ENCODE measurements at places on chromosomes 13 and 19.
A peak's percentile ranks its signal among the peaks of the same experiment; 100 is the strongest.

- no peak for DNase-seq
Observed at GRCh38 chr13:113324398-113324797, 27.4 kb downstream of the LAMP1 start.

GRCh38 chr19:8910775-8911414, 78.7 kb downstream of the MBD3L1 start:
- DNase-seq, result no peak

- no peak for DNase-seq
Observed at GRCh38 chr13:40337651-40338050, 328.8 kb downstream of the FOXO1 start.

GRCh38 chr19:34676697-34677385, at the start of gene SCGB2B2:
TSS of gene SCGB2B2 (minus strand) at chr19:34677159. CDS start at chr19:34594563, 82,596 bp downstream.
- DNase-seq, result peak; percentile 62

- no peak for DNase-seq
Observed at GRCh38 chr13:33017323-33017929, 1.2 kb downstream of the KL start.

- no peak for DNase-seq
Observed at GRCh38 chr13:76837801-76838200, 48.4 kb downstream of the KCTD12 start.

DNA sequence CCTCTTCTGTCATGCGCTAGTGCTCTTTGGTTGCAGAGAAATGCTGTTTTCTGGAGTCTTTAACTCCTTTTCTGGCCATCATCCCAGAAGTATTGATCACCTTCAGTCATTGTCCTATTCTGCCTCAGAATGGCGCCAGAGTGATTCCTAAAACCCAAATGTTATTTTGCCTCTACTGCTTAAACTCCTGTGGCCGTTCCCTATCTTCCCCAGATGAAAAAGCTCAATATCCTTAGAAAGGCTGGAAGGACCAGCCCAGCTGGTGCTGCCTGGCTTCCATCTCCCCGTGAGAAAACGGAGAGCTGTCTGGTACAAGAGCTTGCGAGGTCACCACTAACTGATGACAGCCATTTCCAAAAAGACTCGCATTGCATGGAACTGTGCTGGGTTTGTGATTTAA, 179.1 kb downstream of the RBM26 start:
- DNase-seq, result no peak

DNA sequence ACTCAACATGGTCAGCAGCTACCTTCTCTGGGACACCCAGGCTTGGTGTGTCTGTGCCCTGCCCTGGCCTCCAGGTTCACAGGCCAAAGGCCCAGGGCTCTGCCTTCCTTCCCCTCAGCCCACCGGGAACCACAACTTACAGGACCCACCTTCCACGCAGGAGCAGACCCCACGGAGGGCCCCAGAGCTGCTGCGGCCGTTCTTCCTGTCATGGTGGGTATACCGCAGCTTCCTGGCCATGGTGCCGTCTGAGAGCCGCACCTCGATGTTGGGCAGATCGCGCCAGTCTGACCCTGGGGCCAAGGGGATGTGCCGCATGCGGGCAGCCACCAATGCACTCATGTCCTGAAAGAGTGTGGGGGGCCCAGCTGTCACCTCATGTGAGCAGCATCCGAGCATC, 17.2 kb upstream of the EIF3G start:
- no peak for DNase-seq

GRCh38 chr13:32224916-32225315, 90.2 kb downstream of the ZAR1L start:
- DNase-seq, result no peak

- no peak for DNase-seq
Observed at GRCh38 chr19:46665072-46665471, 4.1 kb upstream of the DACT3 start.

DNA sequence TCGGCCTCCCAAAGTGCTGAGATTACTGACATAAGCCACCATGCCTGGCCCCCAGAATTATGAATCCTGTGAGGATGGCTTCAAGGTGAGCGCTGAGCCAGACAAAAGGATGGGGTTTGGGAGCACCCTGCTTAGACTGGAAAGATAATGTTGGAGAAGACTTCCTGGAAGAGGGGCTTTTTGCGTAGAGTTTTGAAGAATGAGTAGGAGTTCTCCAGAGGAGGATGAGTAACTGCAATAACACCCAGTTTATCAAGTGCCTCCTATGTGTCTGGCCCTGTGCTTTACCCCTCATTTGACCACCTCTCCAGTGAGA, 641 bp upstream of the GDF15 start:
- DNase-seq, result no peak

GRCh38 chr13:78780708-78781107, 121.8 kb upstream of the OBI1 start:
- DNase-seq, result no peak

DNA sequence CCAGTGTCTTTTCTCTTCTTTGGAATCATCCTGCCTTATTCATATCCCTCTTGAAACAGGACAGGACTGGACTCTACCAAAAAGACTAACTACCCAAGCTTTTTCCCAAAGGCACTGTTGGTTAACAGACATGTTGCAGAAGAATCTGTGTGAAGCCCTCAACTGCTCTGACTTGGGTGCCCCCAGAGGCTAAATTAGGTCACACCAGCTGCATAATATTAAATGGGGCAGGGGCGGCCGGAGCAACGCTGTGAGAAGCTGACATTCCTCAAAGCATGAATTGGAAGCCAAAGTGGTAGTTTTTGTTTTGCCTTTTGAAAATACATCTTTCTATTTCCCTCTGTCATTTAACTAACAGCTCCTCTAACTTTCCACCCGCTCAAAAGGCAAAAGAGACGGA, 185.9 kb downstream of the LHFPL6 start:
- DNase-seq, result no peak

DNA sequence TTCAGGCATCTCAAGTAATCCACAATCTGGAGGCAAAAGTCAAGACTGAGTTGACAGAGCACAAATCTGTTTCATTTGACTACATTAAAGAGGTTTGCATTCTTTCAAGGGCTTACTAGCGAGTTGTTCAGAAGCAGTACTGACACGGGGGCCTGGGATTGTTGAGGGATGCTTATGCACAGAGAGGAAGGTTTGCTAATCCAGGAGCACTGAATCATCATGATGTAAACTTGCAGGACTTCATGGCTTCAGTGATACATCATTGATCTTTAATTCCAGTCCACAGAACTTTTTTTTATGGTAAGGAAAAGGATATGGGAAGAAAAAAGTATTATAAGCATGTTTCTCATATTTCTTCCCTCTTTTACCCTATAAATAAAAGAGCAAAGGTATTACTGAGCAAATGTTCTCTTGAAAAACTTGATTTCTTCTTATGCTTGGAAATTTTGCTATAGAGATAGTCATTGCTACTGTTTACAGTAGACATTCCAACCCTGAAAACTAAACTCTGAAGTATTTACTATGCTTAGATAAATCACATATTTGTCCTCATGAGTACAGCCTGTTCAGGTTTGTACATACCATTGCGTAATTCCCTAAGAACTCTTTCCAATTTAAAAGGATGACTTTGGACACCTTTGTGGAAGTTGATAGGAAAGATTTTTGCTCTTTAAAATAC, 65.8 kb upstream of the KPNA3 start:
- DNase-seq, result no peak

- DNase-seq, result no peak
Observed at GRCh38 chr19:50203281-50204080, at the start of gene MYH14. TSS of gene MYH14 (plus strand) at chr19:50203622. CDS start at chr19:50210366, 6,744 bp downstream.

- DNase-seq, result no peak
Observed at GRCh38 chr13:72757792-72758535, 23.7 kb downstream of the DIS3 start.

DNA sequence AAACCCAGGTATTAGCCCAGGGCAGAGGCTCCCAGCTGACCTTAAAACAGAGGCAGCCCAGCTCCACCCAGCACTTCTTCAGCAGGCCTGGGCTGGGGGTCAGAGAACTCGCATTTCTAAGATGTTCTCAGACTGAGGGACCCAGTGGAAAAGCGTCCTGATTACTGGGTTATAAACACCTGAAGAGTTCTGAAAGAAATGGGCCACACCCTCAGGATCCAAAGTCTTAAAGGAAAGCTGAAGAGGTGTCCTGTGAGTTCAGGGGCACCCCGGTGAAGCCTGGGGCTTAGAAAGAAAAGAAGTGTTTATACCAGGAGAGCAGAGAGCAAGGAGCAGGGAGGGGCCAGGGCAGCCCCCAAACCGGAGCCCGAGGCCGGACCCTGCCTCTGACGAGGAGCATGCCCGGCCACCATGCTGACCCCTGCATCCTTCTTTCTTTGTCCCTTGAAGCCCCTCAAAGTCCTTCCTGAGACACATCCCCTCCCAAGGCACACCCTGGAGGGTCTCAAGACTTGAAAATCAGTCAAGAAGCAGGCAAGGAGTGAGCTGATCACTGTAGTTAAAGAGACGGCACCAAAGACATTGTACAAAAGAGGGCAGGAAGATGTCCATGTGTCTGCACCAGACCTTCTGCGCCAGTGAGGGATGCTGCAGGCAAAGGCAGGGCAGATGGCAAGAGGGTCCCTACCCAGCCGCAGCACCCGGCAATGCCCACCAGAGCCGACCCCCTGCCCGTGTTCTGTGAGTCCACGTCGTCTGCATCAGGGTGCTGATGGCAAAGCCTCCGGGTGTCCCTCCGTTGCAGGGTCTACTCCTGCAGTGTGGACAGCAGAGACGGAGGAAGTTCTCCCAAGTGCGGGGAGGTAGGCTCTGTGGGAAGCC, 10.6 kb upstream of the RAB20 start:
- no peak for DNase-seq

GRCh38 chr13:31111136-31111535, 50.6 kb downstream of the HSPH1 start:
- DNase-seq, result no peak

- DNase-seq, result no peak
Observed at GRCh38 chr19:18176367-18177310, 3.0 kb downstream of the IFI30 start.

DNA sequence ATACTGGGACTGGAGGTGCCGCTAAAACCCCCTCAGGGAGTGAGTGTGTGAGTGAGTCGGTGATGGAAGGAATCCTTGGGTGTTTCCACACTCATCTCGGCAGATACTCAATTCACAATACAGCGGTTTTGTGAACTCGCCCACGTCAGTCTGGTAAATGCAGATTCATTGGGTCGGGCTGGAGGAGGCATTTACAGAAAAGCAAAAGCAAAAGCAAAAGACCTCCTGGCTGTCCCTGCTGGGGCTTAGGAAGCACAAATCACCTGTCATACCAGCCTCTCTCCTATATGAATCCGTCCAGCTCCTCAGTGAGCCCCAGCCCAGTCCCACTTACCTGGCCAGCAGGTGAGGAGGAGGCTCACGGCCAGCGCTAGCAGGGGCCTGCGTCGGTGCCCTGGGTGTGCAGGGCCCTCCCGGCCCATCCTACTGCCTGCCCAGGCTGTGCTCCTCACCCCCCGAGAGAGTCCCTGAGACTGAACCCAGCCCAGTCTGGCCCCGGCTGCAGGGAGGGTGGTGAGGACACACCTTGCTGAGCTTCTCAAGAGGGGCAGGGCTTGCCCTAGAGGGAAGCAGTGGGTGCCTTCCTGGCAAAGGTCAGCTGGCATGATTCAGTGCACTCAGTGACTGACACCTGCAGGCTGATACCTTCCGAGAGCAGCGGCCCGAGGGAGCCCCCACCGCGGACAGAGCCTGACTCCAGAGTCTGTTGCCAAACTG, at the start of gene MUC16:
Gene MUC16 (minus strand): TSS at position 475 of the 717 bp plus-strand sequence.
- no peak for DNase-seq

- DNase-seq, result no peak
Observed at GRCh38 chr13:73060251-73061160, 1.7 kb downstream of the KLF5 start.

GRCh38 chr19:31112158-31112557, 237.1 kb downstream of the TSHZ3 start:
- no peak for DNase-seq

DNA sequence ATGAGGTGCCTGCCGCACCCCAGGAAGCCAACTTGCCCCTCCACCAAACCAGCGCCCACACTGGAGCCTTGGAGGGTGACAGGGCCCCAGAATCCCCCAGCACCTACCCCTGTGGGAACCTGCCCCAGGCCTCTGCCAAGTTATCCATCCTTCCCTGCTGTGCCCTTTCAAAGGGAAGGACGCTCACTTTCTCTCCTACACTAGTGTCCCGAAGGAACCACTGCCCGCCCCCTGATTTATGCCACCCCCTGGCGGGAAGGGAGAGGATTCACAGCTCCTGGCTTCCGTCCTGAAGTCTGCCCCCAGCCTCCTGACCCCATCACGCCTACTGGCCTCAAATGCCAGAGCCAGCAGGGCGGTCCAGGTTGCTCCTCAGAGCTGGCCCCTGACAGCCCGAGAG, 1.4 kb downstream of the EVI5L start:
- DNase-seq, result no peak

GRCh38 chr19:996051-996838, 4.0 kb upstream of the GRIN3B start:
- DNase-seq, result peak; percentile 36

- no peak for DNase-seq
Observed at GRCh38 chr19:5054551-5055456, 85.9 kb downstream of the KDM4B start.

DNA sequence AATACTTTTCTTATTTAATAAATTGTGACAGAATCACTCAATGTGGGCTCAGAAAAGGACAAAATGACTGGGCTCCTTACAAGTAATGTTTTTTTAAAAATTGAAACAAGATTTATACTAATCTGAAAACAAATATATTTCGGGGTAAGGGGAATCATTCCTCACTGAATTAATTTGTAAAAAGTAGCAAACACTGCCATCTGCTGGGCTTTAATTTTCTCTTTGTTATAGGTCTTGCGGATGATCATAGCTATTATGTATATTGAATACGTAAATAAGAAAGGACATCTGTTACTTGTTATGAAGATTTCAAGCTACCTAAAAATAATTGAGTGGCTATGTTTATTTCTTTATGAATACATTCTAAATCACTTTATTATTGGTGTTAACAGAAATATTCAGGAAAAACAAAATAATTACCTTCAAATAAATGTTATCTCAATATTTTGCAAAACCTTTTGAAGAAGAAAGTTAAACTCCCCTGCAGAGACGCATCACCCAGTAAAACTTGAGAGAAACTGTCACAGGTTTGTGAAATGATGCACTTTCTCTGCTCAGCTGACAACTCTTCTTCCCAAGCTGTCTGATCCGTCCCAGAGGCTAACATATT, 17.8 kb upstream of the ENOX1 start:
- no peak for DNase-seq

DNA sequence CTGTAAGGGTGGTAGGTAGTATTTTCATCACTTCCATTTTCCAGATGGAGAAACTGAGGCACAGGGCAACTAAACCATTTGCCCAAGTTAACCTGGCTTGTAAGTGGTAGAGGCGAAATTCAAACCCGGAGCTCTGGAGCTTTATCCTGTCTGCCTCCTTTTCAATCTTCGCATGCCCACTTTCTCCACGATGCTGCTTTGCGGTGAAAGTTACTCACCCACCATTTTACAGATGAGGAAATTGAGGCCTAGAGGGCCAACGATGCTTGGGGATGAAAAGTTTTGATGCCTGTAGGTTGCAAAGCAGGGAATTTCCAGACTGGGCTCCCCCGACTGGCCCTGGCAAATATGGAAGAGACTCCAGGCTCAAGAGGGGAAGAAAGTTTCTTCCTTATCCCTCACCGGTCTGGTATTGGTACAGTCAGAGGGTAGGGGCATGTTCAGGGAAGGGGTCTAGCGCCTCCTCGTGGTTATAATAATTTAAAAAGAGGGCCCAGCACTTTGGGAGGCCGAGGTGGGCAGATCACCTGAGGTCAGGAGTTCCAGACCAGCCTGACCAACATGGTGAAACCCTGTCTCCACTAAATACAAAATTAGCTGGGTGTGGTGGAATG, 1.9 kb upstream of the SH2D3A start:
- DNase-seq, result no peak

- peak; percentile 31 for DNase-seq
Observed at GRCh38 chr19:6065685-6066374, 44.5 kb downstream of the RFX2 start.

- DNase-seq, result no peak
Observed at GRCh38 chr13:48775804-48776203, 122.1 kb downstream of the CYSLTR2 start.

GRCh38 chr19:2014131-2014571, 1.4 kb downstream of the BTBD2 start:
- no peak for DNase-seq

All from stimulated activated CD8-positive, alpha-beta memory T cell treated with anti-CD3 and anti-CD28 coated beads, Interleukin-2, amount 100 ng/mL, for 1 hour (primary cell).